ENCODE measurements at places on chromosomes 6 and 20. TPM values are rescaled to one million over a fixed set of nuclear protein-coding genes. Genes with fewer than 3 reads are reported as not detected.

DNA sequence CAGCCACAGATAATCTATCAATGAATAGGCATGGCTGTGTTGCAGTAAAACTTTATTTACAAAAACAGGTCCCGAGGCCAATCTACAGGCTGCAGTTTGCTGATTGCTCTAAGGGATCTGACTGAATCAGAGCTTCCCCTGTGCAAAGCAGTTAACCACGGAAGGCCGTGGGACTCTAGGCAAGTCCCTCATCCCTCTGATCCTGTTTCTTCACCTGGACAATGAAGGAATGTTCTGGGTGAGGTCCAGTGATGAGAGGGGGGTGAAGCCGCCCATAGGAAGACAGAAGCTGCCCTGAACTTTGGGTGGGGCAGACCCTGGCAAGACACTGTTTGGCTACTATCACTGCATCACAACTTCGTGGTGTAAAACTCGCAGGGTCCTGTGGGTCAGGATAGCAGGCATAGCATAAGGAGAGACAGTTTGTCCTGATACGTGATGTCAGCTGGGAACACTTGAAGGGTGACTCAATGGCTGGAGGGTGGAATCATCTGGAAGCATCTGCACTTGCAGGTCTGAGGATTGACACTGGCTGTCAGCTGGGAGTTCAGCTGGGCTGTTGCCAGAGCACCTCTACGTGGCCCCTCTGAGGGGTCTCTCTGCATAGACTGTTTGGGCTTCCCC, 33.3 kb upstream of the TGM2 start:
- peaks cover 3% of the 10 kb centered on the region for H3K27me3 ChIP-seq
- no peak overlapping the region for H3K27ac ChIP-seq
- H3K4me3 ChIP-seq: no peak overlapping the region
- H3K4me1 ChIP-seq: no peaks in the 10 kb centered on the region
- no peaks in the 10 kb centered on the region for H3K36me3 ChIP-seq

DNA sequence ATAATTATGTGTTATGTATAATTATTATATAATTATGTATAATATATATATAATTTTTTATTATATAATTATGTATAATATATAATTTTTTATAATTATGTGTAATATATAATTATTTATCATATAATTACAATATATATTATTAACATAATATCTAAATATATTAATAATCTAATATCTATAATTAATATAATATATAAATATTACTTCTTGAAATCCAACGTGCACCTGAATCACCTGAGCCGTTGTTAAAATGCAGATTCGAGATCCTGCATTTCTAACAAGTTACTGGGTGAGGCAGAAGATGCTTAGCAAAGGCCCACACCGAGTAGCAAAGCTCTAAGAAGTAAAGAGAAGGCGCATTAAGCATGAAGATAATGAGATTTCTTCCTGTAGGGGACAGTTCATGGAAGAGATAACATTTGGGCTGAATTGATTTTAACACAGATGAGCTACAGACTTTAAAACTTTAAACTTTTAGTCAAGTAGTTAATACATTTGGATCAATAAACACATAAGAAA, 406.4 kb upstream of the PLCB4 start:
- H3K27ac ChIP-seq: no peak overlapping the region
- no peak for DNase-seq

Gene ELOVL4
- 0.54 TPM for total RNA-seq

Gene TUBB2B
- total RNA-seq: not detected

All from activated naive CD4-positive, alpha-beta T cell treated with anti-CD3 and anti-CD28 coated beads for 36 hours (primary cell).